ENCODE measurements at places on chromosomes 3 and 15. TPM values are rescaled to one million over a fixed set of nuclear protein-coding genes. Genes with fewer than 3 reads are reported as not detected.

Gene COL6A5
- total RNA-seq: not detected

Gene GNAT1
- total RNA-seq: not detected

Gene ARRDC4
- 3.1 TPM for total RNA-seq

Gene SMCO1
- total RNA-seq: not detected

Gene PDCD7
- 25.0 TPM for total RNA-seq

Gene CPN2
- not detected for total RNA-seq

Gene C3orf70
- total RNA-seq: 2.6 TPM

Gene THRB
- total RNA-seq: 0.23 TPM

DNA sequence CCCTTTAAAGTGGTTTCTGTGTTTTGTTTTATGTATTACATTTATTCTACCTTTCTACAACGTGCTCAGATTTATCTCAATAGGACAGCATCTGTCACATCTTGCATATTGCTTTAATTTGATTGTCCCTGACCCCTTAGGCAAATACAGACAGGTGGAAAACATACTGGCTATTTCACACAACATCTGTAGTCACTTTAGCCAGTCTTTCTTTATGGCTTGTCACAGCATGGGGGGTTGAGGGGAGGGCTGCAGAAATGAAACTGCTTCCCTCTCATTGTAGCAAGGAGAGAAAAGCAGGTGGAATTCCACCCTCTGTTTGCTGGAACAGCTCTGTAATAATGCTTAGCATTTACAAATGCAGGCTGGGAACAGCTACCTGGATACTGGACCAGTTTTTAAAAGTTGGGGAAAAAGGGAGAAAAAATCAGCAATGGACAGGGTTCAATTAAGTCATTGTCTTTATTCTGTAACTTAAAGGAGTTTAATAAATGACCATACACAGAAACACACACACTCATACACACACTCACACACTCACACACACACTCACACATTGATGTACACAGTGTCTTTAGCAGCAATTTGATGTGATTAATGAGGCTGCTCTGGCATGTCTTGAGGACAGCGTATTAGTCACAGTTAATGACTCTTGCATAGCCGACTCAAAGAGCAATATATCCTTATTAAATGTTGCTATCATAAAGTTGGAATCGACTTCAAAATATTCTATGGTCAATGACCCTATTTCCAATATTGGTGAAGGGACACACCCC, 283.7 kb upstream of the GBE1 start:
- DNase-seq: no peak

GRCh38 chr3:196641333-196642054, 2.0 kb downstream of the NRROS start:
- DNase-seq: no peak

DNA sequence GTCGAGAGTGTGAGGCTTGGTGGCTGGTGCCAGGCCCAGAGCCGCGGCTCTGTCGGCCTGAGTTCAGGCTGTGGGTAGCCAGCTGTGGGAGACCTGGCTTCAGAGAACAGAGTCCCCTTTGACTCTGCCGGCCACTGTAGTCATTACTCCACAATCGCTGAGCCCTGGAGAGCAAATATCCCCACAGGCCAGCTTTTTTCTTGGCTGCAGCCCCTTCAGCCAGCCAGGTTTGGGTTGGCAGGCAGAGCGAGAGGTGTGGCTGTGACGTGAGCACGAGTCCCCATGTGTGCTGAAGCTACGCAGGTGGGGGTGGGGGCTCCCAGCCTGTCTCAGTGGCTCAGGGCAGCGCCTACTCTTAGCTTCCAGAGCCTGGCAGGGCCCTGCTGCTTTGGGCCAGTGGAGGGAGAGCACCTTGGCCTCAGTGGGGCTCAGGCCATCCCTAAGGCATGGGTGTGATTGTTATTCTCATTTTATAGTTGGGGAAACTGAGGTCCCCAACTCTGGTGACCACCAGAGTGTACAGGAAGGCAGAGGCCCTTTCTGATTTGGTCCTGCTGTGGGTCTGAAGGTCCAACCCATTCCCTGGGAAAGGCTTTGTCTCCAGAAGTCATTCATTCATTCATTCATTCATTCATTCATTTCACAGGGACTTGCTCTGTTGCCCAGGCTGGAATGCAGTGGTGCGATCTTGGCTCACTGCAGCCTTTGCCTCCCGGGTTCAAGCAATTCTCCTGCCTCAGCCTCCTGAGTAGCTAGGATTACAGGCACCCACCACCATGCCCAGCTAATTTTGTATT, 45.7 kb upstream of the LCTL start:
- no peak for DNase-seq

- DNase-seq: no peak
Measured at GRCh38 chr15:56099311-56099710, 105.9 kb upstream of the NEDD4 start.

DNA sequence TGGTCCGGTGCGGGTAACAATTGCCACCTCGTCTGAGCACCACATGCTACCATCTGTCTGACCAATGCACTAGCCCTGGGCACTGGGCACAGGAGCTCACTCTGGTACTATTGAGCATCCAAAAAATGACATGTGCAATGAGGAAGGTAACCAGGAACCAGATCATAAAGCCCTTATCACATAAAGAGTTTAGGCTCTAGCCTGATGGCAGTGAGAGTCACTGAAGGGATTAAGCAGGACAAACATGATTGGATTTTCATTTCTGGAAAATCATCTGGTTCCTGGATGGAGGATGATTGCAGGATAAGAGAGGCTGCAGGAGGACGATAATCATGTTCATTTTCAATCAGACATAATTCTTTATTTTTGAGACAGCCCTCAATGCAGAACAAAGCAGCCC, 12.4 kb downstream of the NDUFB4 start:
- DNase-seq: no peak

GRCh38 chr15:40826423-40827075, 2.0 kb downstream of the PPP1R14D start:
- no peak for DNase-seq

DNA sequence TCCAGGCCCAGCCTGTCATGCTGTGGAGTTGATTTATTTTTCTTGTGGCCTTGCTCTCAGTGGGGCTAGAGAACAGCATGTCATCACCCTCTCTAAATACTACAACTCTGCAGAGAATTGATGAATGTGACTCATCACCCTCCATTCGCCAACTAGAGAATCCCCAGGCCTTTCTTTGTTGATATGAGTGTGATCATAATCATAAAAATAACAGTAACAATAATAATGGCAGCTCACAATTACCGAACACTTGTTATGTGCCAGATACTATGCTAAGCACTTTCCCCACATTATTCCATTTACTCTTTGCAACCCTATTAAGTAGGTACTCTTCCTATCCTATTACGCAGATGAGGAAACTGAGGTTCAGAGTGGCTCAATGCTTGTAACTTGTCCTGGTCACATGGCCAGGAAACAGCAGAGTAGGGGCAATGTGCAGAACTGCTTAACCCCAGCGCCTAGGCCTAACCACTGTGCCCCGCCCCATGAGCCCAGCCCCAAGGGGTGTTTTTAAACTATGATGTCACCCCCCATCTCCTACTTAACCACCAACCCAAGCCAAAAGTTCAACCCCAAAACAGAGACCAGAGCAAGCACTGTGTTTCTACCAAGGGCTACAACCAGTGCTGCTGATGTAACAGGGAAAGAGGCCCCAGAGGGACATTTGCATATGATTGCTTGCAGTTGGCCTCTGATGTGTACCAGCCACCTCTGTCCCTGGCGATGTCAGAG, 104.5 kb downstream of the ADCY5 start:
- peak; percentile 10 for DNase-seq

GRCh38 chr3:68997887-68998286, 15.6 kb downstream of the EOGT start:
- no peak for DNase-seq

DNA sequence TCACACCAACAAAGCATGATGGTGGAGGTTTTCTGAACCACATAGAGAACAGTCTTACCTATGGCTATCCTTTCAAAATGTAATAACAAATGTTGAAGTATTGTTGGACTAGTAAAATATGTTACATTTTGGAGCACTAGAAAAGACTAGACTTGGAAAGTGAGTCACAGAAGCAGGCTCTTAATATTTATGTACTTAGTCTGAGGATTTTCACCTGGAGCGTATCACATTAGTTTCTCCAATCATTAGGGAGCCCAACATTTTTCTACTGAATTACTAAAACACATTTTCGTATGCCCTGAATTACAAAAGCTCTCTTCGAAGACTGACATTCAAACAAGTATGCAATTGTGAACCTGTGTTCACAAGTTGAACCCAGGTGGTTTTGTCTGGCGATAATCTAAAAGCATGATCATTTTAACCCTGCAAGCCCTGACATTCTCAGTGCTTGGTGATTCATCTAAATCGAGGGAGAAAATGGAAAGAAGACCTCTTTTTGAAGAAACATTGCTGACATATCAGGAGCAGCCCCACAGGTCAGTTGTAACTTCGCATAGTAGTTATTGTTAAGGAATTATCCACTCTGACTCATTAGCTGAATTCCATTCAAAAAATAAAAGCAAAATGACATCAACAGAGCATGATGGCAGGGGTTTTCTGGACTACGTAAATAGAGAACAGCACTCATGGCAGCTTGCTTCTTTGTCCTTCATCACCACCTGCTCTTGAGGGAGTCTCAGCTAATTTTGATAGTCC, 679.8 kb upstream of the NECTIN3 start:
- DNase-seq: peak; percentile 13

- DNase-seq: no peak
Measured at GRCh38 chr3:99218468-99218867, 317.0 kb upstream of the DCBLD2 start.

DNA sequence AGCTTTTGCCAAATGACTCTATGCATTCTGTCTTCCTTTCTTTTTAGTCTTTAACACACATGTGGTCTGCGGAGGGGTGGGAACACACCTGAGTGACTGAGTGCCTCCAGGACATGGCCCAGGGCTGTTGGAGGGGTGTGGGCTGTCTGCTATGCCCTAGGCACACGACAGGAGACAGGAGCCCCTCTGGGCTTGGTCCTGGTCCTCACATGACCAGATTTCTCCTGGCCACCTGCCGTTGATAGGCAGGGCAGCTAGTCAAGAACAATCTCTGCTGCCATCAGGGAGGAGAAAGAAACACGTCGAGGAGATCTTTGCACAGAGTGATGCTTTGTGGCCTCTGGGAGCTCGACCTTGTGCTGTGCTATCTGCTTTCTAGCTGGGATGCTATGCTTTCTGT, 176.6 kb downstream of the KLF13 start:
- DNase-seq: no peak

GRCh38 chr3:25563601-25564000, 101.1 kb downstream of the TOP2B start:
- no peak for DNase-seq

GRCh38 chr15:85849946-85850345, 55.2 kb upstream of the KLHL25 start:
- DNase-seq: no peak

GRCh38 chr15:43516801-43517353, 531 bp upstream of the MAP1A start:
- no peak for DNase-seq

DNA sequence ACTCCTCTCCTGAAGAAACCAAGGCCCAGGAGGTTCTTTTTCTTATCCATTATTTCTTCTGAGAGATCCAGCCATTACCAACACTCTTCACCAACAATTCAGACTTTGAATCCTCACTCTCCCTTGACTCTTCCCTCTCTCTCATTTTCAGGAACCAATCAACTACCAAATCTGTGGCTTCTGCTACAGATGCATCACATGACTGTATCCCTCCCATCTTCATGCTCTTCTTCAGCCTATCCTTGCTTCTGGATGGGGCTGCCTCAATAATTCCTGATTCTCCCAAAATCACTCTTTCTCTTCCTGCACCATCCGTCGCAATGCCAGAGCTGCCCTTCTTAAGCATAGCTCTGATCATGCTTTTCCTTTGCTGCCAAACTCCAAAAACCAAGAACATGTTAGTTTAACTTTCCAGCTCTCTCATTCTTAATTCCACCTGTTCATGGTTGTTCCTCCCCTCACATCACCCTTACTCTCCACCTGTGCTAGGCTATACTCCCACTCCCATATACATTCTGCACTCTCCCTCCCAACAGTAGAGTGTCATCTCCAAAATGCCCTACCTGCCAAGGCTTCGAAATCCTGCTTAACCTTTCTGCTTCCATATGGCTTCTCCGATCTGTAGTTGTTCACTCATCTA, 13.5 kb downstream of the PLD1 start:
- DNase-seq: no peak
